ENCODE measurements at places on chromosomes 1 and 21. TPM values are rescaled to one million over a fixed set of nuclear protein-coding genes. Genes with fewer than 3 reads are reported as not detected.
A peak's percentile ranks its signal among the peaks of the same experiment; 100 is the strongest.

COL9A2 gene
- 3.9 TPM for total RNA-seq

APOBEC4 gene
- not detected for total RNA-seq

ADARB1 gene
- 35.0 TPM for total RNA-seq

DISP3 gene
- total RNA-seq = 0.18 TPM

GRCh38 chr1:23083714-23084480 is 64.6 kb downstream of the KDM1A start:
- no peak for DNase-seq

DNA sequence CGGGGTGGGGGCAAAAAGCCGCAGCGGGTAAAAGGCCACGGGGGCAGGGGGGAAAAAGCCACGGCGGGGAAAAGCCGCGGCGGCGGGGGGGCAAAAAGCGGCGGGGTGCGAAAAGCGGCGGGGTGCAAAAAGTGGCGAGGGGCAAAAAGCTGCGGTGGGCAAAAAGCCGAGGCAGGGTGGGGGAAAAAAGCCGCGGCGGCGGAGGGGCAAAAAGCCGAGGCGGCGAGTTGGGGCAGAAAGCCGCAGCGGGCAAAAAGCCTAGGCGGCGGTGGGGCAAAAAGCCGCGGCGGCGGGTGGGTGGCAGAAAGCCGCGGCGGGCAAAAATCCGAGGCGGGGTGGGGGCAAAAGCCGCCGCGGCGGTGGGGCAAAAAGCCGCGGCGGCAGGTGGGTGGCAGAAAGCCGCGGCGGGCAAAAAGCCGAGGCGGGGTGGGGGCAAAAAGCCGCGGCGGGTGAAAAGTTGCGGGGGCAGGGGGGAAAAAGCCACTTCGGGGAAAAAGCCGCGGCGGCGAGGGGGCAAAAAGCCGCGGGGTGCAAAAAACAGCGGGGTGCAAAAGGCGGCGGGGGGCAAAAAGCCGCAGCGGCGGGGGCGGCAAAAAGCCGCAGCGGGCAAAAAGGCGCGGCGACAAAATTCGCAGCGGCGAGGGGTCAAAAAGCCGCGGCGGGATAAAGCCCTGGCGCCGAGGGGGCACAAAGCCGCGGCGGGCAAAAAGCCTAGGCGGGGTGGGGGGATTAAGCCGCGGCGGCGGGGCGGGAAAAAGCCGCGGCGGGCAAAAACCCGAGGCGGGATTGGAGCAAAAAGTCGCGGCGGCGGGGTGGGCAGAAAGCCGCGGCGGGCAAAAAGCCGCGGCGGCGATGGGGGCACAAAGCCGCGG is 3901.2 kb downstream of the SRGAP2C start:
- DNase-seq = peak; percentile 47

DNA sequence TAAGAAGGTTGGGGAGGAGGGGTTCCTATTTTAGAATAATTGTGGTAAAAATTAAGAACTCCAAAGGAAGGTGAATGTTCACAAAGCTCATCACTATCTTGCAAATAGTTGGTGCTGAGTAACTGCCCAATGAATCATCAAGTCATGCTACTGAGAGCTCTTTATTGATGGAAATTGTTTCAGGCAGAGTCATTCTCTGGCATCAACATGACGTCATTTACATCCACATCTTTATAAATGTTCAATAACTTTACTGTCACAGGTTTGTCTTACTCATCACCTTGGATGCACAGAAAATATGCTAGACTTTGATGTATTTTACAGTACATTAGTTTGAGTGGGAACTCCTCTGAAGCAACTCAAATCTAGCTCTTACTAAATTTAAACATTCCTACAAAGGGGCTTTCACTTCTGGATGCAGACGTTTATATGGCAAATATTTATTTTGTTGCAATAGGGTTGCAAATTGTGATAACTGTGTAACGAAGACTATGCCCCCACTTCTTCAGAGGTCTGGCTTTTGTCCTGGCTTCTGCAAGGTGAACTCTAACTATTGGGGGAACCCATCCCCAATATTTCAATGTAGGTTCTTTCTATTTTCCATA is 273.7 kb upstream of the AJAP1 start:
- DNase-seq = no peak

Data from sciatic nerve (tissue), 2 donors.